Activated CD8-positive, alpha-beta memory T cell treated with anti-CD3 and anti-CD28 coated beads, Interleukin-2, amount 50 U/mL, for 4 hours (primary cell): ENCODE measurements at places on chromosomes 1 and 21.

DNA sequence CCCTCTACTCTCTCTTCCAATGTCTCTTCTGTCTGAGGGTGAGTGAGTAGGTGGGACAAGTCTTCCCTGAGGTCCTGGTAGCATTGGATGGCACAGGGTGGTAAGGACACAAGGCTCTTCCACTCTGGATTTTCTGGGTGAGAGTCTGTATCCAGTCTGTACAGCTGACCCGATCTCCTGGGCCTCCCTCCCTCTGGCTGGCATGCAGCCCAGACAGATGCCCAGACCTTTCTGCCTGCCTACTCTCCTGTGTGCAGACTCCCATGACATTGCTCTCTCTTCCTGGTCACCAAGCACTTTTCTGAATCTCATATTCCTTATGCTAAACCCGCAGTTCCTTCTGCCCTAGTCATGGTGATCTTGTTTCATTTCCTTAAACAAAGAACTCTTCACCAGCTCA, 100.3 kb downstream of the GRIK3 start:
- no peak for DNase-seq

DNA sequence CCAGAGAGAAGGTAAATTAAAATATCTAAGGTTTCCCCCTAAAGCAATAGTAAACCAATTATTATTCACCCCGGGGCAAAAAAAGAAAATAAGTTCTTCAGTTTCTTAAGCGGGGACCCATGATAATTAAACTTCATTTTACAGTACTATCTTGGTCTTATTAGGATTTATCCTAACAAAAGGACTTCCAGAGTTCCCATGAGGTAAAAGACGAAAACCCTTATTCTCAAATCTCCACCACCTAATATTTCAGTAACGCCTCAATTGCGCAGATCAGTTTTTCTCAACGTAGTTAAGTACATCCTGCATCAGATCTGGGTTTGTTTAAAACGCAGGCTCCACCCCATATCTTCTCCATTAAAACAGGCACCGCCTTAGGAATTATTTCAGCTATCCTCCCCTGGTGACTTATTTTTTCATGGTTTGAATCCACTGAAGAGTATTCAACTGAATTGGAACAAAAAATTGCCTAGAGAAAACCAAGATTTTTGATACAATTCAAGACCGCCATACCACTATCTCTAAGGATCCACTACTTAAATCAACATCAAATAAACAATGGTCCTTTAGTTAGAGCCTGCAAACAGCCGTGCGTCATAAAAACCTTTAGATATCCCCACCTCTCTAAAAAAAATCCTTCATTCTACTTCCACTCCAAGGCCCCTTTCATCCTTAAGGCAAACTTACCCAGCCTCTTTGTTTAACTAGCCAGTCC, 1.7 kb downstream of the MCL1 start:
- DNase-seq, result no peak

GRCh38 chr1:65027666-65028358, 61.5 kb upstream of the JAK1 start:
- DNase-seq, result no peak

DNA sequence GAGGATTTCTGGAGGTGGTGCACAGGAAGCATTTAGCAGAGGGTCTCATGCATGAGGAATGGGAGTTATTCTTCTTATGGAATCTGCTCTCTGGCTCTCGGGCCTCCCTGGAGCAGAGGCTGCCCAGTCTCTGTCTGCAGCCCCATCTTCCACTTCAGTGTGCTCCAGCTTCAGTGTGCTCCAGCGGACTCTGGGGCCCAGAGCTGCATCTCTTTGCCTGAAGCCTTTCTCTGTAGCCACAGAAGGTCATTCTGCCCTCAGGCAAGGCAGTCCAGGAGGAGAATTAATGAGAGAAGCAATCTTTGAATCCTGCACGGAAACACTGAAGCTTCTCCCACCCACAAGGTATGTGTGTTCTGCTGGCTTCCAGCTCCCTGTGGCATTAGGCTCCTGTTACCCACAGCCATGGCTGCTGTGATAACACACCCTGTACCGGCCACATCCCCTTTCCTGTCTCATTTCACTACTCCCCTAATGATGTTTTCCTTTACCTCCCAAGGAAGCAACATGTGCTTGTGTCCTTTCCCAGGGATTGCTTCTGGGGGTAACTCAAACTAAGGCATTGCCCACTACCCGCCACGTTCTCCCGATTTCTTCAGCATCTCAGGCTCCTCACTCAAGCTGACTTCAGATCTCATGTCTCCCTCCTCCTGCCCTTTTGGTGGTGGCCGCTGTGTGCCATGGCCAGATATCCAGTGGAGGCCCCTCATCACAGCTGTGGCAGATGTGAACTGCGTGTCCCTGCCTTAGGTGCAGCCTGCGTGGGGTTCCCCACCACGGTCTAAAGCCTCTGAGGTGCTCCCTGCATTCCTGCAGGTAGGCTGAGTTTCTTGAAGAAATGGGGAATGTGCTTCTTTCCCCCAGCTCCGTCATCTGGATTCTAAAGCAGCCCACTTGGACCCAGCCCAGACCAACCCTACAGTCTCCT, 181.2 kb upstream of the GALNT2 start:
- DNase-seq, result no peak

- no peak for DNase-seq
Observed at GRCh38 chr1:66750577-66750976, 1.7 kb upstream of the DYNLT5 start.
